Activated naive CD4-positive, alpha-beta T cell treated with Interleukin-2 at 50 U/mL for 16 hours (primary cell): ENCODE measurements at places on chromosomes 2 and 18.

DNA sequence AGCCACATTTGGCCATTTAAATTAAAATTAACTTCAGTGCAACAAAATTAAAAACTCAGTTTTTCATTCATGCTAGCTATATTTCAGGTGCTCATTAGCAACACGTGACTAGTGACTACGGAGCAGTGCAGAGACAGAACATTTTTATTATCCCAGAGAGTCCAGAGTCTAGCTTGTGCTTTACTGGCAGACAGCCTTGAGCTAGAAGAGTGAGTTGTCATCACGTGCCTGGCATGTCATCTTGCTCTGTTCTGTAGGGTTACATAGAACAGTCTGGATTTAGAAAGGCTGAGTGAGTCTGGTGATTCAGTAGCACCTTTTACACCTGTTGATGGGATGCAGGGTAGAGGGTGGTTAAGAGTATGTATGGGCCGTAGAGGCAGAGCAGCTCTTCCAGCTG is 136.9 kb upstream of the IL1R2 start:
- DNase-seq = no peak

- DNase-seq = no peak
Observed at GRCh38 chr2:36878429-36878828, 87.9 kb downstream of the STRN start.

DNA sequence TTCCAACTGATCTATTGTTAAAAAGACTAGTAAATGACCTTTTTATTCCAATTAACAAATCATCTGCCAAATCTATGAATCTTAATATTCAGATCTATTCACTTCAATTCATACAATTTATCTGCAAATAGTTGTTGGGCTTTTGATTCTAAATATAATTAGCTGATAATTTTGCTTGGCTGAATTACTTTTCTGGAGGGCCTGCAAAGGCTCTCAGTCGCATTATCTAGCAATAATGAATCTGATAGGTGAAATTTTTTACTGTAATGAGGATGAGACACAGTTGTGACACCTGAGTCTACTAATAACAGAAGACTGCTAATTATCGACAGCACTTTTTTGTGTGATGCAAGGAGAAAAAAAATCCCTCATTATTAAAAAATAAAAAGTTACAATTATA is 565.1 kb downstream of the ZEB2 start:
- DNase-seq = no peak

GRCh38 chr18:48884771-48885170 is 66.0 kb downstream of the SMAD7 start:
- DNase-seq = no peak

GRCh38 chr18:1421502-1421901 is 516.8 kb downstream of the ADCYAP1 start:
- no peak for DNase-seq

GRCh38 chr2:190649035-190649797 is at the start of gene NAB1:
NAB1 (plus strand) TSS chr2:190649083; CDS start chr2:190659177, 10,094 bp downstream.
- peak; percentile 70 for DNase-seq

GRCh38 chr2:64192664-64193105 is 48.5 kb upstream of the PELI1 start:
- no peak for DNase-seq

- DNase-seq = no peak
Observed at GRCh38 chr2:69753659-69754363, 11.9 kb downstream of the ANXA4 start.

GRCh38 chr2:85706599-85707296 is 12.6 kb downstream of the GNLY start:
- no peak for DNase-seq
